ENCODE measurements at places on chromosomes 6 and 20.

DNA sequence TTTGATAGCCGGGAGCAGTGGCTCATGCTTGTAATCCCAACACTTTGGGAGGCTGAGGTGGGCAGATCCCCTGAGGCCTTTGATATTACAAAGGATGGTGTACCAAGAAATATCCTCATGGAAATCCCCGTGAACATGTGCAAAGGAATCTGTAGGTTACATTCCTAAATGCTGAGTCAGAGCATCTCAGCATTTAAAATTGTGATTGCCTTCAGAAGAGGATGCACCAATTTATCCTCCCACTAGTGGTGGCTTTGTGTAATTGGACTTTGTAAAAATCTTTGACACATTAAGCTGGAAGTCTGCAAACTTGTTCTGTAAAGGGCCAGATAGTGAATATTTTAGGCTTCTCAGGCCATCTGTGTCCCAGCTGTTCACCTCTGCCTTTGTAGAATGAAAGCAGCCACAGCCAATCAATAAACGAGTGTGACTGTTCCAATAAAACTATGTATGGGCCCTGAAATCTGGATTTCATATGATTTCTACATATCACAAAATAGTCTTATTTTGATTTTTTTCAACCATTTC lies 11.8 kb downstream of the TMEM14B start:
- DNase-seq = no peak

GRCh38 chr6:69007781-69008180 lies 372.7 kb downstream of the ADGRB3 start:
- DNase-seq = no peak

- no peak for DNase-seq
These were observed 28.5 kb downstream of the C6orf15 start for GRCh38 chr6:31083742-31084354.

DNA sequence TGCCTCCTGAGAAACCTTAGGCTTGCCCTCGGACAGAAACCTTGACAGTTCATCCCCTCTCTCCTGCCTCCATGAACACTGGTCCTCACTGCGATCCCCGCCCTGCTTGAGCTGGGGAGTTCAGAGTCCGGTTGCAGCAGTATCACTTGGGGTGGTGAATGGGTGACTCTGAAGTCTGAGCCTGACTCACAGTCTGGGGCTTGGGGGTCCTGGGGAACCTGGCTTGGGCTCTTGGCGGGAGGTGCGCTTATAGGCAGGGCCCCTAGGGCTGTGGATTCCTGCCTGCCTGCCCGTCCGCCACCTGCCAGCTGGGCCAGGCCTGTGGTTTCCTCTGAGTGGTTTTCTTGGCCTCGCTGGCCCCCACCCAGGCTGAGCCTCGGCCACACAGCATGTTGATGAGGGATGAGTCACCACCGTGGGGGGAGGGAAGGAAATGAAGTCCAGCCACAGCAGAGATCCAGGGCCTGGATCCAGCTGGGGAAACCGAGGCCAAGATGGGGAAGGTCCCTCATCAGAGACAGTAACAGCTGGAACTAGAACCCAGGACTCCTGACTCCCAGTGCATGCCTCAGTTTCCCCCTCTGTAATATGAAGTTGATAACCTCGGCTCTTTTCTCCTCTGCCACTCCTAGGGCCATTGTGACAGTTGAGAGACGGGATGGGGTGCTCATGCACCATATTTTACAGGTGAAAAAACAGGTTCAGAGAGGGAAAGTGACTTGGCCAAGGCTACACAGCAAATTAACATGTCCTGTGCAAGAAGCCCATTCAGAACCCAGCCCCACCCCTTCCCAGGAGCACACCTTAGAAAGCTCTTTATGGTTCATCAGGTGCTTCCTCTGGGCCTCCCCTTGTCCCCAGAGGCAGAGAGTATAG lies 9.2 kb downstream of the FOXS1 start:
- DNase-seq = no peak

DNA sequence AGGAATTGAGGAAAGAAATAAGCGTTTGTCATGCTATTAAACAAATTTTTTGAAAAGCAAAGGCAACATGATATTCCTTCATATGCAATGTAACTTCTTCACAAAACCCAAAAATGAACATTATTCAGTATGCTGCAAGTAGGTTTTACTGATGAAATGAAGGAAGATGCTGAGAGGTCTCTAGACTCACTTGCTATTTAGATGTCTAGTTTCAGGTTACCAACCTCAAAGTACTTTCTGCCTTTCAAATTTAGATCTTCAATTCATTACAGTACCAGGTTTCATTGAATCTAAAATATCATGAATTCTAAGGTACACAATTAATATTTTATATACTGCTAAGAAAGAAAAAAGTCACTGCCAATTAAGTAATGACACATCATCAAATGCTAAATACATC lies 39.9 kb downstream of the MYO6 start:
- DNase-seq = no peak

DNA sequence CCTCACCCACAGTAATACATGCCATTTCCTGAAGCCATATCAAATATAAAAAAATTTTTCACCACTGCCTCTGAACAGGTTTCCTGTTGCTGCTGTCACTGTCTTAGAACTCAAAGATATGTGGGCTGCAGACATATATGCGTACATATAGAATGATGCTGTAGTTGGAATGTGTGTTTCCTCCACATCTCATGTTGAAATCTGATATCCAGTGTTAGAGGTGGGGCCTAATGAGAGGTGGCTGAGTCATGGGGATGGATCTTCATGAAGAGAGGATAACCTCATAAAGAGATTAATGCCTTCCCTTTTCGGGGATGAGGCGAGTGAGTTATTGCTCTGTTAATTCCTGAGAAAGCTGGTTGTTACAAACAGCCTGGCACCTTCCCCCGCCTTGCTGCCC lies 7.7 kb upstream of the SCP2D1 start:
- DNase-seq = no peak

Measured in stimulated activated CD8-positive, alpha-beta memory T cell treated with anti-CD3 and anti-CD28 coated beads, Interleukin-4, amount 100 ng/mL, for 1 hour (primary cell).